Left colon (tissue), 2 donors: ENCODE measurements at places on chromosomes 2 and 18. TPM values are rescaled to one million over a fixed set of nuclear protein-coding genes. Genes with fewer than 3 reads are reported as not detected.
A peak's percentile ranks its signal among the peaks of the same experiment; 100 is the strongest.

DNA sequence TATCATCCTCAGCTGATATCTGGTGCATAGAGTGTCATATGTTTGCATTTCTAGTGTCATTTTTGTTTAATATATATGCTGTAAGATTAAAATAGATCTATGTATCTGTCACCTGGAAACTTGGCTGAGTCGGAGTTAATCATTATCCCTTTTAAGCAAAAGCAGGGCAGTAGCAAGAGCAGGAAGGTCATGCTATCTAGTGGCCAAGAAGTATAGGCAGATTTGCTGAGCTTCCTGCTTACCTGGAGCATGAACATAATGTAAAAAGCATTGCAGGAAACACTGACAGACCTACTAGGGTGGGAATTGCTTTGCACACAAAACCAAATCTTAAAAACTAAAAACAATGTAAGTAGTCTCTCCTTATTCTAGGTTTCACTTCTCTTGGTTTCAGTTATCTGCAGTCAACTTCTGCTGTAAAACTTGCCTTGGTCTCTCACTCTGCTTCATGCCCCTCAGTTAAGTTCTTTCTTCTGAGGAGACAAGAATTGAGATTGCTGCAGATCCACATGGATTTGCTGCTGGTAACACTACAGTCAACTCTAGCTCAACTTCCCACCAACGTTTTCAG is 295.3 kb downstream of the CDH7 start:
- no peak for DNase-seq

DNA sequence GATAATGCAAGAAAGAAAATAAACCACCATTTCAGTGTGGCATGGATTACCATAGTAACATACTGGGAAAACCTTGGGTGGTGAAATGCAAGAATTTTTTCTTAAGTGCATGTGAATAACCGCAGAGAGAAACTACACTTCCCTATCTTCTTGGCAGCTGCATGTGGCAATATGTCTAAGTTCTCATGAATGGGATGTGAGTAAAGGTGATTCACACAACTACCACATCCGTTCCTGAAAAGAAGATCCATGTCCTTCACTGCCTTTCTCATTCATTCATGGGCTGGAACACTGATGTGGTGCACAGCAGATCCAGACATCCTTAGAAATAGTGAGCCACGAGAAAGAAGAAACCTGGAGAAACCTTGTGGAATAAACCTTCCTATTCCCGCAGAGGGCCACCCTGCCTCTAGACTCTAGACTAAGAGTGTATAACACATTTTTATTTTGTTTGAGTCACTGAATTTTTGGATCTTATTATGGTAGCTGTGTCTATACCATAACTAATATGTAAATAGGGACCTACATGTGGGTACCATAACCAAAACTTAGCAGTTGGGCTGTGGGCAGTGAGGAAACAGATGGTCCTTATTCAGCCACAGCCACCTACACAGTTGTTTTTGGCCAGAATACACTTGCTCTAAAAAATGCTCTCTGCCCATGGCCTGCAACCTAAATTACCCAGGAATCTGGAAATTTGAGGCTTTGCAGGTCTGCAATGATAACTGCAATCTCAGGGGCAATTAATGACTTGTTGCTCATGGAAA is 573.3 kb downstream of the LRP1B start:
- no peak for DNase-seq

- no peak for DNase-seq
These were observed 120.4 kb upstream of the NEDD4L start for GRCh38 chr18:57923611-57924010.

DNA sequence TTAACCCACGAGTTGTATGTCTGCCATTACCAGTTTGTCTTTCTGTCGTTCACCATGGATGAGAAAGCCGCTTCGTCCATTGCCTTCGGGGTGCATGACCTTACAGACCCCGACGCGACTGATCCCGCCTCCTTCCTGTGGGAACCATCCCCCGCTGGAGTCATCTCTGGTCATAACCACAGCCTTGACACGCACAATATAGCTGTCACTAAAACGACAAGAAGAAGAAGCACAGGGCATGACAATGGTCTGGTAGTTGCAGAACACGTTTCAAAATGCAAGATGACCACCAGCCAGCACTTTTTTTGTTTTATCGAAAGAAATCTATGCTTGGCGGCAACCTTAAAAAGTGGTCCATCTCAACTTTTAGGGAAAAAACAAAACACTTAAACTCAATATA is 87.7 kb downstream of the SPRED2 start:
- no peak for DNase-seq

DNA sequence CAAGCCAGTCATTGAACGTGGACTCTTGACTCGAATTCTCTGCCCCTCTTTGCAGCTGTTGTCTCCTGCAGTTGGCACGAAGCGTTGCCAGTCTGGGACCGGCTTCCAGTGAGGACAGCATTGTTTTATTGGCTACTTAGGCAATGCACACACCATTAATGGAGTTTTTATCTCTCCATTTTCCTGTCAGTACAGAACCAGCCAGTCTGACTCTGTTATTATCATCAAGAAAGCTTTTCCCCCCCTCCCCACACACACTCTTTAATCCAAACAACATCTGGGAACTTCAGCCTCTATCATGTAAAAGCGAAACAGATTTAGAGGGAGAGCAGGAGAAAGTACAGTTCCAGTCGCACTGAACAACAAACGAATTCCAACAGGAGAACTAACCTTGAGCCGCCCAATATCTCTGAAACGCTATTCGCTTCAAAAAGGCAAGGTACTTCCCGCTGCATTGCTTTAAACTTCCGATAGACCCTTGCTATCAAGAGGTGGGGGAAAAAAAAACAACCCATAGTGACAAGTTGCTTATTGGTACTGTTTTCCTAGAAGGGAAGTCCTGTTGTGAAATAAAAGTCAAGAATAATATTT is 38.2 kb downstream of the ACVR1 start:
- peak; percentile 10 for DNase-seq

DNA sequence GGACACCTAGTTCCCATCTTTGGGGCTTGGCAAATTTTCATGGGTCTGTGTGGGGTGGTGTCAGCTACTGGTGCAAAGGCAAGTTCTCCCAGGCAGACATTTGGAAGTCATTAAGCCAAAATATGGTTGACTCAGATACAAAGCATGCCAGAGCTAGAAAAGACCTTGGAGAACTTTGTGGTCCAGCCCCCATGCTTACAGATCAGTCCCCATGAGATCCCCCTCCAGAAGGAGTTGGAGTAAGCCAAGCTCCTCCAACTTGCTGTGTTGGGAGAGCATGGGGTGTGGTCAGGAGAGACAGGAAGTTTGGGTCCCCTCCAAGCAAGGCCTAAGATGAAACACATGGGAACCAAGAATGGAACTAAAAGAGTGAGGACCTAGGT is 224.5 kb downstream of the CYP26B1 start:
- no peak for DNase-seq

- DNase-seq, result no peak
These were observed 1363.6 kb upstream of the CDH2 start for GRCh38 chr18:29540548-29540947.

DNA sequence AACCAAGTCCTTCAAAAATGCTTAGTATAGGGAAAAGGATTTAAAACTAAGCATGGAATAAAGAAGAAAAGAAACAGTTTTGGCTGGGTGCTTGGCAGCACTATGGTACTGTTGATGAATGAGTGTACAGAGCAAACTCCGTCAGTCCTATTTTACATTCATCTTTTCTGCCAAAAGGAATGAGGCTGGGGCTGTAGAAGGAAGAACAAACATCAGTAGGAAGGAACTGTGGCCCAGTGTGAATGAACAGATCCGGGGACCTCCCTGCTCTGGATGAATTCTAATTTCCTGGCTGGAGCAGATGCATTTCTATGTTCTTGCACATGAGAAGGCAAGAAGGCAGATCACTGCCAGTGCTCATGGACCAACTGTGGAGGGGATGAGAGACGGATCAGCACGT is 474.0 kb upstream of the MEIS1 start:
- no peak for DNase-seq

- DNase-seq, result peak; percentile 60
These were observed 159.4 kb downstream of the AGPS start for GRCh38 chr2:177551989-177552421.

DNA sequence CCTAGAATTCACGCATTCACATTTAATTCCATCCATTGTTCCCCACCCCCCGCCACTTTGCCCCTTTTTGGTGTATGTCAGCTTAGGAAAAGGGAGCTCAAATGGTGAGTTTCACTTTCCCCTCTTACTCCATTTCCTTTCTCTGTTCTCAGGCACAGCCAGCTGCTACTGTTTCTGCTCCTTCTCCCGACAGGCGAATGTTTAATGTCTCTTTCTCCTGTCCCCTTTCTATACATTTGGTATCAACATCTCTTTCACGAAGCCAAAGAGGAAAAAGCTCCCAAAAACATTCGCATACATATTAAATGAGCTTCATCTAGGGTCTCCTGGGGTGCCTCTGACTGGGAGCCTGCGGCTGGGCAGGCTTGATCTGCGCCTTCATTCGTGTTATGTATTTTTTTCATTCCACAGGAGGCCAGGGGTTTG is 124.2 kb upstream of the SATB2 start:
- no peak for DNase-seq

DNA sequence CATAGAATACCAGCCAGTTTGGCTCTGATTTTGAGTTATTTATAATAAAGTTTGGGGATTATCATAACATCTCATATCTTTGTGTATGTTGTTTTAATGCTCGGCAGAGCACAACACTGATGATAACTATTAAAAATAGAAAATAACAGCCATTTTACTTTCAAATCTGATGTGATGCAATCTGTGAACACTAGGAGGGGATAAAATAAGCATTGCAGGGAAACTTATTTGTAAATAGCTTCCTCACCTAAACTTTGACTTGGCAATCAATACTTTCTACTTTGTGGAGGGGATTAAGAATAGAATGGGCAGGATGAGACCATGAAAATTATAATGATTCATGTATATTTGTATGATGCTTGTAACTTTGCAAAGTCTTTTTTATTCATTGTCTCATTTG is 54.4 kb downstream of the USP14 start:
- no peak for DNase-seq

DNA sequence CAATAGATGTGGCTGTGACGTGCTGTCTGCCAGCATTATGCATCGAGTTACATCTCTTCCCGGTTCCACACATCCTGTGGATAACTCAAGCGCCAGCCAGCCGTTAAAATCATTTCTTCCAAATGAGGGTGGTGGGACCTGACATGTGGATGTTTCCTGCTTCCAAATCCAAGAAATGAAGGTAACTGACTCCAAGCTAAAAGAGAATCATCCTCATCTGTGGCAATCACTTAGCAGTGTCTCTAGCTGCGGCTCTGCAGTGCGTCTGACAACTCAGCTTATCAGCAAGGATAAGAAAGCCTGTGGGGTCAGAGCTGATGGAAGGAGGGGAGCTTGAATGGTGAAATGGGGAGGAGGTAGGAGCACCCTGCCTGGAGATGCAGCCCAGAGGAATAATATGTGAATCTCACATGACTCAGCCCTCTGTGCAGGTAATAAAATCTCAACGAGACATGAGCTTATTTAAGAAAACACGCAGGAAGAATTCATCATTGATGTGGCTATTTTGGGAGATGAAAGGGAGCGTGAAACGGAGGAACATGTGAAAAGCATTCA is 382.2 kb upstream of the TRIB2 start:
- no peak for DNase-seq

DNA sequence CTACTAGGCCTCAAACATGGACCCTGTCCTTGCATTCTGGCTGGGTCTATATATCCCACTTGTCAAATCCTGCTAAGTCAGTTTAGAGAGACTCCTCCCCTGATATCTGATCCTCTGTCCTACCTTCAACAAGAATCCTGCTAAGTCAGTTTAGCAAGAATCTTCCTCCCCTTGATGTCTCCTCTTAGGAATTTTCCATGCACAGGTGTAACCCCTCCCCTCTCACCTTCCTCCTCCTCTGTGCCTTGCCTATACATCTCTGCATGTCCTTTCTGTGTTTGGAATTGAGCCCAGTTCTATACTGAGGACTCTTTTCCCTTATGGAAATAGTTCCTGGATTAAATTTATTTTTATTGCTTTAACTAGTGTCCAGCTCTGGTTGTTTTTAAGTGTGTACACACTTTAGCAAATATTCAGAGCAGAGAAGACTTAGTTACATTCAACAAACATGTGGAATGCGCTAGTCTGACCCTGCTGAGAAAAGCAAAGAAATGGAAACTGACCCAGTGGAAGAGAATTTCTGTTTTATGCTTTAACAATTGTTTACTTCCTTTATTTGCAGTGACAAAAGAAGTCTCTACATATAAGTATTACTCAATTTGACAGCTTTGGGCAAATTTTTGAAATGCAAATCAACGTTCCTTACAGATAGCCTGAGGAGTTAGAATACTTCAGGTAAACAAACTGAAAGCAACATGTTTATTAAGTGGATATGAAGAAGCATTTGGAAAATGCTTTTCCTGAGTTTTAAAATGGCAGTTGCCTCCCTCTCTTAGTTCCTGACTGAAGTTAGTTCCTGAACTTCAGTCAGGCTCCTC is 80.6 kb downstream of the RIT2 start:
- DNase-seq, result no peak

GRCh38 chr18:58015065-58015780 is 28.8 kb upstream of the NEDD4L start:
- DNase-seq, result no peak

GRCh38 chr18:23879544-23879943 is 135.0 kb upstream of the TTC39C start:
- DNase-seq, result no peak

DNA sequence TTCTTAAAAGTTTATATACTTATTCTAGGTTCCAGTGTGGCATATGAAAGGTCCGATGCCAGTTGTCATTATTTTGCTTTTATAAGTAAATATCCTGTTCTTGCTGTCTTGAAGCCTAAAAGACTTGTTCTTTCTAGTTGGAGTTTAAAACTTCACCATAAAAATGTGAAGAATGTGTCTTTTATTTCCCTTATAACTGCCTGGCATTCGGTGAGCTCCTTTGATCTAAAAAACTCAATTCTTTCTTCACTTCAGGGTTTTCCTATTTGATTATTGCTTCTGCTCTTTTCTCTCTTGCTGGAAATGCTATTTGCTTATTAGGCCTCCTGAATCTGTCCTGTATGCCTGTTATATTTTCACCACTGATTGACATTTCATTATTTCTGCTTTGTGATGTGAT is 51.6 kb downstream of the TSPYL6 start:
- DNase-seq, result no peak

DNA sequence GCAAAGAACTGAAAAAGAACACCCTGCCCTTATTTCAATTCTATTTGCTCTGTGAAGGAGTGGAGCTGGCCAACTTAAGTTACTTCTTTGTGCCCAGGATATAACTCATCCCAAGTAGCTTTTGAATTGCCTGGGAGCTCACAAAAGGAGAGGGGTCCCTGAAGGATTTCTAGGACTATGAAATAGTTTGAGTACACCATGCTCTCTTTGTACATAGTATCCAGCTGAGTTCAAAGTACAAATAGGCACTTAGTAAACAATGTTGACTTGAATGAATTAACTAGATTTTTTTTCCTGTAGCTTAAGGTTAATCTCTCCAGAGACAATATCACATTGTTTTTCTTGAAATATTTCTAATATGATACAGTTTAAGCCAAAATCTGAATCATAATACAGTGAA is 47.7 kb downstream of the ZC3H15 start:
- DNase-seq, result no peak

Gene NEUROD1
- 3.3 TPM for total RNA-seq

Gene CAPN13
- total RNA-seq, result 49.7 TPM

Gene KANSL1L
- 4.7 TPM for total RNA-seq

Gene E2F6
- 6.5 TPM for total RNA-seq

Gene REG3G
- not detected for total RNA-seq

Gene SANBR
- total RNA-seq, result 14.4 TPM

Gene NPAS2
- 59.5 TPM for total RNA-seq

Gene PLA2R1
- total RNA-seq, result 11.4 TPM

Gene NT5DC4
- total RNA-seq, result not detected

Gene PLCD4
- total RNA-seq, result 3.8 TPM
